ENCODE measurements at places on chromosomes 5 and 9.

DNA sequence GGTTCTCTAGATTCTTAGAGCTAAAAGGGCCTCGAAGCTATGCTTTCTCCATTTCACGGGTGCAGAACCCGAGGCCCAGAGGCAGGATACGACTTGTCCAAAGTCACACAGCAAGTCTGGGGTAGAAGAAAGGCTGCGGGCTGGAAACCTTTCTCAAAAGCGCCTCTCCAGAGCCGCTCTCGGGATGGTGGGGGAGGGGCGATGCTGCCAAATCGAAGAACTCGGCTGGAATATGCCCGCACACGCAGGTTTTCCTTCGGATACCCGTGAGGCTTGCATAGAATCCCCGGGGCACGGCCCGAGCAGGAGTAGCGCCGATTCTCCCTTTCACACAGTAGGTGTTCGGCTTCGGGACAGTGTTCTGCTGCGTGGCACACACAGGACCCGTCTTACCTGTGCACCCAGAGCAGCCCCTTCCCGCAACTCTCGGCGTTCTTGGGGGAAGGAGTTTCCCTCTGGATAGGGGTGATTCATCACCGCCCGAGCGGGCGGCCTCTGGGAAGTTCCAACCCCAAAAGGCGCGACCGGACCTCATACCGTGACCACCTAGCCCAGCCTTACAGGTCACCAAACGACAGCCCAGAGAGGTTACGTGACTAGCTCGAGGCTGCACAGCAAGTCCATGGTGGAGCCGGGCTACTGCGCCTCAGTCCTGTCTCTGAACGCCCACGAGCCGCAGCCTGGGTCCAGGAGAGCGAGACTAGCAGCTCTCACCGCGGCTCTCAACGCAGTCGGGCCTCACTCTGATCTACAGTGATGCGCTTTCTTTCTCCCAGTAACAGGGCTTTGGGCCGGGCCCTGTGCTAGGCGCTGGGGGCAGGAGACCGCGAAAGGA, 4.1 kb downstream of the PAX5 start:
- no peak for DNase-seq

DNA sequence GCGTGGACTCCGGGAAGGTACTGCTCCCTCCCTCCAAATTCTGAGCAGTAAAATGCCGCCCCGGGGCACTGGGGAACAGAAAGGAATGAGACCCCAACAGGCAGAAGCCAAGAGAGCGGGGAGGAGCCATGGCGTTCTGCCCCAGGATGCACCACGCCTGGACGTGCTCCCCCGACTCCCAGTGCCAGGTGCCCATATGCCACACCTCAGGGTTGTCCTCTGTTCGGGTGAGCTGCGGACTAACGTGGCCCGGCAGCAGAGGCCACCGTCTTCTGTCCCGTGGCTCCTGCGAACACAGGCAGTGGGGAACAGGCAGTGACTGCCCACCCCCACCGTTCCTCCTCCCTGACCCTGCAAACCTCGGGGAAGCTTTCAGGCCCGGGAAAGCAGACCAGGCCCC, 4.8 kb downstream of the SURF6 start:
- no peak for DNase-seq

DNA sequence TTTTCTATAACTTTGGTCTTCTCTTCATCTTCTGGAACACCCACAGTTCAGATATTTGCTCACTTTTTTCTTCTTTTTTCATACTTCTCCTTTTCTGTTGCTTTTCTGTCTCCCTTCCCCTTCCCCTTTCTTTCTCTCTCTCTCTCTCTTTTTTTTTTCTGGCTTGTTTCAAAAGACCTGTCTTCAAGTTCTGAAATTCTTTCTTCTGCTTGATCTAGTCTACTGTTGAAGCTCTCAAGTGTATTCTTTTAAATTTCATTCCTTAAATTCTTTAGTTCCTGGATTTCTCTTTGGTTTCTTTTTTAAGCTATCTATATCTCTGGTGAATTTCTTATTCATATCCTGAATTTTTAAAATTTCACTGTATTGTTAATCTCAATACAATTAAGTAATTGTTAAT, 11.2 kb downstream of the ALG2 start:
- no peak for DNase-seq

GRCh38 chr5:173850659-173851058, 37.5 kb upstream of the CPEB4 start:
- no peak for DNase-seq

DNA sequence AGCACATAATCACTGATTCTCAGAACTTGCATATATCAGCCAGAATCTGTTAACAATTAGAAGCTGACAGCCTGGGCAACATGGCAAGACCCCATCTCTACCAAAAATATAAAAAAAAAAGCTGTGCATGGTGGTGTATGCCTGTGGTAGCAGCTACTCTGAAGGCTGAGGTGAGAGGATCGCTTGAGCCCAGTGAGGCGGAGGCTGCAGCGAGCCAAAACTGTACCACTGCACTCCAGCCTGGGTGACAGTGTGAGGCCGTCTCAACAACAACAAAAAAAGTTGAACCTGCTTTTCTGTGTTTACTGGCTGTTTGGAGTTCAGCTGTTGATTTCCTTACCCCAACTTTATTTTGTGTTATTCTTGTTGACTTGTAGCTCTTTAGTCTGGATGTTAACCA, 66.8 kb downstream of the GOLPH3 start:
- no peak for DNase-seq

GRCh38 chr9:6007770-6008168, 7.7 kb downstream of the RANBP6 start:
- DNase-seq: peak; percentile 87

DNA sequence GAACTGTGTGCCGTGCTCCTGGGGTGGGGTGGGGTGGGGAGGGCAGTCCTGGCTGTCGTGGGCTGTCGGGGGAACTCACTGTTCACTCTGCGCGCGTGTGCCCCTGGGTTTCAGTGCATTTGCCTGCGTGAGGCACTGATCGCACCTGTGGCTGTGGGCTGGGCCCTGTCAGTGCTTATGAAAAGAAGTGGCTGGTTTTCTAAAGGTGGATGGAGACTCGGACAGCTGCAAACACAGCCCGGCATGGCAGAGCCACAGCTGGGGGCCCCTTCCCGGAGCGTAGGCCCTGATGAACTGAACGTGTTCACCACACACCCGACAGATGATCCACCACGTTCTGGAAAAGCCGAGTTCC, 42.7 kb downstream of the NKD2 start:
- DNase-seq: no peak

GRCh38 chr9:121213136-121213806, 11.6 kb upstream of the RAB14 start:
- peak; percentile 95 for DNase-seq

DNA sequence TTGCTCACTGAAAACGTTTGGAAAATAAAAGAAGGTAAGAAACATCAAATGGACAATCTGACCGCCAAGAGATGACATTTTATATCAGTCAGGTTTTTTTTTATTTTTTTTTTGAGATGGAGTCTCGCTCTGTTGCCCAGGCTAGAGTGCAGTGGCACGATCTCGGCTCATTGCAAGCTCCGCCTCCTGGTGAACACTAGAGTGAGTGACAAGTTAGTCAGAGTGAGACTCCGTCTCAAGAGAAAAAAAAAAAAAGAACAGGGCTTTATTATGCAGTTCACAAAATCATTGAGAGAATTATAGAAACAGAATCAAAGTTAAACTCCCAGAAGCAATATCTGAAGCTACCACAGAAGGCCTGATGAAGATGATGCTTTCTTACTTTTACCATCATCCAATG, 70.1 kb downstream of the DTWD2 start:
- DNase-seq: no peak

GRCh38 chr5:126808521-126808988, 31.6 kb downstream of the LMNB1 start:
- no peak for DNase-seq

DNA sequence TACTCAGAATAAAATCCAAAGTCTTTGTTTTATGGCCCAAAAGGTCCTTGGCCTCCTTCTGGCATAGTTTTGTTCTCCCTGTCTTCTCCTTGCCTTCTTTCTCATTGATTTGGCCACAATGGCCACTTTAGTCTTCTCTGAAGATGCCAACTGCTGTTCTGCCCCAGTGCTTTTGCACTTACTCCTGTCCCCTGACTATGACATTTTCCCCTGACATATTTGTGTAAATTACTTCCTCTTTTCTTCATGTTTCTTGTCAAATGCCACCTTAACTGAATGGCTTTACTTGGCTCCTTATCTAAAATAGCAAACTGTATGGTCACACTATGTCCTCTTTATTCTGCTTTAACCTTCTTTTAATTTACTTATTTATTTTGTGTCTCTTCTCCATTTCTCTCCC, 484.7 kb upstream of the ARRDC3 start:
- DNase-seq: no peak

GRCh38 chr5:12230659-12231058, 326.4 kb upstream of the CTNND2 start:
- no peak for DNase-seq

DNA sequence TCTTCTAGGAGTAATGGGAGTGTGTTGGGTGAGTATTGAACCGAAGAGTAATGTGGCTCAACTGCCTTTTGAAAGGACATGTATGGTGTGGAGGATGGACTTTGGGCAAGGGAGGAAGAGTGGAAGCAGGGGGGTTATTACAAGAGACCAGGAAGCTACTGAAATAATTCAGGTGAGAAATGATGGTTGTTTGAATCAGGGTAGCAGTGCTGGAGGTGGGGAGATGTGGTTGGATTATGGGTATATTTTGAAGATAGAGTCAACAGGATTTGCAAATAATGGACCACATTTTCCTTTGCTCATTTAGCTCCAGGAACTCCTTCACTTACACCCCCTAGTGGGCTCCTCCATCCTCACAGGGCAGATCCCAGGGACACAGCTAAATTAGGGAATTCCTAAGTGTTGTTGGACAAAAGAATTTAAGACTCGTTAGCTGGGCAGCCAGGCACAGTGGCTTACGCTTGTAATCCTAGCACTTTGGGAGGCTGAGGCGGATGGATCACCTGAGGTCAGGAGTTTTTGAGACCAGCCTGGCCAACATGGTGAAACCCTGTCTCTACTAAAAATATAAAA, 1.2 kb upstream of the SLC4A9 start:
- DNase-seq: no peak

GRCh38 chr5:150146862-150147601, 8.6 kb downstream of the PDGFRB start:
- DNase-seq: no peak

DNA sequence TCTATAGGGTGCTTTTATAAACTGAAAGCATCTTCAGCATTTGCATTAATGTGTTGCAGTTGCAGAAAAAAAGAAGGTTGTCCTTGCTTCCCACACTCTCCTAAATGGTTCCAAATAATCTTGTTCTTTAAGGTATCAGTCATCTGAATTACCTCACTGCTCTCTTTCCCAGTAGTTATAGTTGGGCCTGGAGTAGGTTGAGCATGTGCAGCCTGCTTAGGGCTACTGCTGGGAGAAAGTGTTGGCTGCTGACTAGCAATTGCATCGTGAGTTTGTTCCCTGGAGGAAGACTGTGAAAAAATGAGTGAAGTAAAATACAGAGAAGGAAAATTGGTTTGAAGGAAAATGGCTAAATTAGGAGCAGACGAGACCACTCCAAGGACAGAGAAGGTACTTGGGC, 74.5 kb downstream of the PRR16 start:
- DNase-seq: no peak

All from thyroid gland (tissue), 4 donors.